Stimulated activated CD4-positive, alpha-beta T cell treated with anti-CD3 and anti-CD28 coated beads, Interleukin-4, amount 100 ng/mL, for 1 hour (primary cell): ENCODE measurements at places on chromosomes 5 and 9.

- DNase-seq = no peak
Measured at GRCh38 chr5:172666251-172666650, 25.2 kb downstream of the NEURL1B start.

GRCh38 chr5:112549127-112549526 is 130.1 kb upstream of the EPB41L4A start:
- DNase-seq = no peak

DNA sequence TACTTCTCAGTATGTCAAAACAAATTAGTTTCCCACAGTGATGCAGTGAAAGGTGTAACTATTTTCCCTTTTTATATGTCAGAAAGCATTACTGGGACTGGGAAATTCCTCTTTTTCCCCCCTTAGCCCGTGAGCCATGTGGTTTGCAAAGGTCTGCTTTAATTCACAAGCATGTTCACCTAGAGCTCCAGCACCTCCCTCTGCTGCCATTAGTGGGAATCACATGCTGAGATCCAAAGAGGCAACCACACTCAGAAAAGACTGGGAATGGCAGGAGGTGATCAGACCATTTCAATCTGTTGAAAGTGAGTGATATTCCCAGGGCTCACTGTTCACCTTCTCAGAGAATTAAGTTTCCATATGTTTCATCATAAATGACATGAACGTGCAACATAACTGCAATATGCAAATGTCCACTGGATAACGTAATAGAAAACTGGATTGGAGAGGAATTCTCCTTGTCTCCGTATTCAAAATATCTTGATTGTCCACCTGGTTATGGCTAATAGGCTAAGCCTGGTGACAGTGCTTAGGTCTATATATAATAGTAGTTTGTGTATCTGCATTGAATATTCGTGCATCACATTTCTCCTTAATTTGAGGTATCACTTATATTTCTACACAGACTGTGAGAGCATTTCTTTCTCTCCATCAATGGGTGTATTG is 703.5 kb upstream of the WWC1 start:
- DNase-seq = no peak

GRCh38 chr5:56803025-56803424 is 12.3 kb upstream of the MAP3K1 start:
- DNase-seq = no peak

DNA sequence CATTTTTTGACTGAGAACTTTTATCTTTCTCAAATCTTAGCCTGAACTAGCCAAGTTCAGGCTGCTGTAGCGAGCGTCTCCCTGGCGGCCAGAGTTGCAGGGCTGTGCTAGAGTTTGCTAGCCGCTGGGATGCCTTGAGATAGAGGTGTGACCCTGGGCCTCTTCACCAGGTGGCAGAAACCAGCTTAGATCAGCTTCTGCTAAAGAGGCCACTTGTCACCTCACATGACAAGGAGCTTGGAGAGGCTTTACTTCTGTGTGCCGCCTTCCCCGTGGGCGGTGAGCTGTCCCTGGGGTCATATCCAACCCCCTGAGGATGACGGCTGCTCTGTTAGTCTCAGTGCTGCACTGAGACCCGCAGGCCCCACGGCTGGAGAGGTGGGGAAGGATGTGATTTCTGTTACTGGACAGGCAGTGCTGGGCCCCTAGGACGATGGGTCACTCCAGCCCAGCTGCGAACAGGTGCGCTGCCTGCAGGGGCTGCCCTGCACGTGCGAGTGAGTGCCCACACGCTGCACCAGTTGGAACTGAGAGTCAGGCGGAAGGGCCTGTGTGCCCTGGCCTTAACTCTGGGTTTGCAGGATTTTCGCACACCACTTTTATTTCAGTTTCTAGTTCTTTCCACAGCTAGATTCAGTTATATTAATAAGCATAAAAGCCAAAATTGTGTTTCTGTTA is 63.8 kb downstream of the EHMT1 start:
- DNase-seq = no peak

GRCh38 chr9:134163371-134164196 is 780 bp downstream of the RNU6ATAC start:
- DNase-seq = peak; percentile 68

- DNase-seq = no peak
Measured at GRCh38 chr5:160259341-160259740, 30.0 kb downstream of the FABP6 start.

DNA sequence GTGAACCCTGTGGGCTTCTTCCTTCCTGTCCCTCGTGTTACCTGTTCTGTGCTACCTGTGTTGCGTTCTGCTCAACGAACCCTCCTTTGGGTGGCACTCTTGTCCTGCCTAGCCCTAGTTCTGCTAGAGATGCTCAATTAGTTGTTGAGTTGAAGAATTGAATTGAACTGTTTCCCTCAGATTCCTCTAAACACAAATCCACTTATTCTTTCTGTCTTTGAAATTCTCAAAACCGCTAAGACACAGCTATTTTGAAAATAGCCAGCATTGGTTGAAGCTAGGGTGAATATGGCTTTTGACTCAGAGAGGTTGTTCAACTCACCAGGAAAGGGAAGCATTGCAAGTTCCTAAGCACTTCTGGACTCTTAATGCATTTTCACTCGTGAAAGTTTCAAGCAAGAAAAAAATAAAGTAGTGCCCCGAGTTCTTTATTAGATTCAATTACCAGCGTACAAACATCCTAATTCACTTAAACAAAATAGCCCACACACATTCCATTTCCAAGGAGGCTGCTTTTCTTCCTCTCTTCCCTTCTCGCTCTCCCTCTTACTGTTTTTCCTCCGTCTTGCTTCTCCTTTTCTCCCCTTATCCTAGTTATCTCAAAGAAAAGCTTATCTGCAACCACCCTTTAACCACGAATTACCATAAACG is 642 bp upstream of the ITGA1 start:
- DNase-seq = peak; percentile 16

- DNase-seq = peak; percentile 81
Measured at GRCh38 chr5:154467655-154468354, 10.2 kb downstream of the HAND1 start.

GRCh38 chr5:3050863-3051262 is 299.4 kb upstream of the IRX2 start:
- no peak for DNase-seq

DNA sequence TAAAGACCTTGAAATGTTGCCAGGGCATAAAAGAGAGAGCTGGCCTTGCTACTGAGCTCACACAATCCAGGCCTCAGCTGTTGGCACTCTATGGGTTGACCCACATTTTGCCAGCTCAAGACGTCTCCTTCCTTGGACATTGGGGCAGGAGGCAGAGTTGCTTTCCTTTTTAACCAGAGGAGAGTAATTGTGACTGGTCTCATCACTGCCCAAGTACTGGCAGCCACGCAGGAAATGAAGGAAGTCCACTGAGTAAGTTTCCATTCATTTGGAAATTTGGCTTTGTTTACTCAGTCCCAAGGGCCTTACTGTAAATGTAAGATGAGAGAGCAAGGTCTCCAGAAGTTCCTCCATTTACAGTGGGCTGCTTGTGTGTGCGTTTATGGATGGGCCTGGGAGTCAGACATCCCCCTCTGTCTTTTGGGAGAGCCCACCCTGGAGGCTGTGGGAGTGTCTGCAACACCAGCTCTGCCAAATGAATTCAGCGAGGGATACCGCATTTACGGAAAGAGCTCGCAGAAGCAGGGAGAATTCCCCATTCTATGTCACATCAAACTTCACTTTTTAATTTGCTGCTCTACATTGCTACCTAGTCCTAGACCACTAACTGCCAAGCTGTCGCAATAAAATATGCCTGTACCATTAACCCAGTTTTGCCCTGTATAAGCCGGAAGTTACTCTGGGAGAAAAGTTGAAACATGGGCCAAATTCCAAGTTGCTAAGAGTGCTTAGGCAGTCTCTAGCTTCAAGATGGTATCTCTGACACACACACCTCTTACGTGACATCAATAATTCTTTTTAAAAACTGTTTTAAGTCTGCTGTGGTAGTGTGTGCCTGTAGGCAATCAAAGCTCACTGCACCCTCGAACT is 24.5 kb upstream of the PDZD2 start:
- DNase-seq = no peak

- no peak for DNase-seq
Measured at GRCh38 chr9:71681708-71682272, 86.5 kb downstream of the CEMIP2 start.

DNA sequence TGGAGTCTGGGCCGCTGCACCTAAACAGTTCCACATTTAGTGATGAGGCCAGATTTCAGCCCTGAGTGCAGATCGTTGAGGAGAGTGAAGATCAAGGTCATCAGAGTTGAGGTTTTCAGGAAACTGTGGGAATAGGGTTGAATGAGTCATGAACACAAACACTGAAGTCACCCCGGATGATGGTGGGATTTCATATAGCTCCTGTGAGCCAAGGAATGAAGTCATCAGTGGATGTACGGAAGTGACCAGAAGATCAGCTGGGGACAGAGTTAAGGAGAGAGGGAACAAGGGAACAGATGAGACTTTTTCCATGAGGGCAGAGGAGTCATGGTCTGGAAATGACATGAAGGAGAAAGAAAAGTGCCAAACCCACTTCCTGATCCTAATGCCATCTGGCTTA is 36.5 kb downstream of the PALM2AKAP2 start:
- no peak for DNase-seq

DNA sequence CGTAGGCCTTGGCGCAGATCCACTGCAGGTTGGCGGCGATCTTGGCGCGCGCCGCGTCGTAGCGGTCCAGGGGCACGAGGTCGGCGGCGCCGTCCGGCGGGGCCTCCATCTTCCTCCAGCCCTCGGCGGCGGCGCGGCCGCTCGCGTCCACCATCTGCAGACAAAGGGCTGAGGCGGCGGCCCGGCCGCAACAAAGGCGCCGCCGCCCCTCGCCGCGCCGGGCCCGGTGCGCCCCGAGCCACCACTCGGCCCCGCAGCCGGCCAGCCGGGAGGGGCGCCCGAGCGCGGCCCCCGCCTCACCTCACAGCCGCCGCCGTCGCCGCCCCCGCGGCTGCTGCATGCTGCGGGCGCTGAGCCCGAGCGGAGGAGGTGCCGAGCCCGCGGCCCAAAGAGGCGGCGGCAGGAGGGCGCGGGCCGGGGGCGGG is 328 bp downstream of the CAMSAP1 start:
- no peak for DNase-seq

GRCh38 chr9:109289186-109289585 is 31.7 kb downstream of the EPB41L4B start:
- no peak for DNase-seq

DNA sequence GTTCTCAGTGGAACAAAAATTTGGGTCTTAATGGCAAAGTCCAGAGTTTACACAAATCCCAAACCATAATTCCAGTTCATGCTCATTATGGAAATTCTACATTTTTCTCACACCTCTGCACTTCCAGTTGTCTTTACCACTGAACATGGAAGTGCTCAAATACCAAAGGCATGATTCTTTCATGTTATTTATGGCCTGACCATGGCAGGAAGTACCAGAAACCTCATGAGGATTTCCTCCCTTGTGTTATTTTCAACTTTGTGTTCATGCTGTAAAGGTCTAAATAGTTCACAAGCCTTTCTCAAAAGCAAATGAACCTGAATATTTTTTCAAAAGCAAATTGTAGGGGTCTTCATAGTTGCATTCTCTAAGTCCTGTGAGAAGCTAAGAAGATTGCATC is 82.0 kb upstream of the ITGA1 start:
- no peak for DNase-seq
